Germinal center (tissue), 1 donor: ENCODE measurements at places on chromosomes 1 and 21.

GRCh38 chr1:39643705-39644104 lies 4.3 kb upstream of the HEYL start:
- no peak for DNase-seq

GRCh38 chr1:6245869-6246496 lies 2.0 kb downstream of the HES3 start:
- peak; percentile 69 for DNase-seq

GRCh38 chr1:58157256-58157655 lies 389.3 kb downstream of the OMA1 start:
- no peak for DNase-seq

DNA sequence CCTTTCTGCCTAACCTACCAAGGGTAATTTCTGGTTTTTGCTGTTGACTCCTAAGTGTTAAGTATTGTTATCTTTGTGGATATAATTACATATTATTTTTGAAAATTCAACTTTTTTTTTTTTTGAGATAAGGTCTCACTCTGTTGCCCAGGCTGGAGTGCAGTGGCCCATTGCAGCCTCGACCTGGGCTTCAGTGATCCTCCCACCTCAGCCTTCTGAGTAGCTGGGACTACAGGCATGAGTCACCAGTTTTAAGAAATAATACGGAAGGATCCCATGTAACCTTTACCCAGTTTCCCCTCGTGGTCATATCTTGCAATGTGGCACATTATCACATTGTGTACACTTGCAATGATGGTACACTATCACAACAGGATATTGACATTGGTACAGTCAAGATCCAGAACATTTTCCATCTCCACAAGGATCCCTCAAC lies 3.1 kb downstream of the CHD1L start:
- no peak for DNase-seq

GRCh38 chr1:8437347-8437746 lies 119.4 kb downstream of the SLC45A1 start:
- DNase-seq, result no peak

DNA sequence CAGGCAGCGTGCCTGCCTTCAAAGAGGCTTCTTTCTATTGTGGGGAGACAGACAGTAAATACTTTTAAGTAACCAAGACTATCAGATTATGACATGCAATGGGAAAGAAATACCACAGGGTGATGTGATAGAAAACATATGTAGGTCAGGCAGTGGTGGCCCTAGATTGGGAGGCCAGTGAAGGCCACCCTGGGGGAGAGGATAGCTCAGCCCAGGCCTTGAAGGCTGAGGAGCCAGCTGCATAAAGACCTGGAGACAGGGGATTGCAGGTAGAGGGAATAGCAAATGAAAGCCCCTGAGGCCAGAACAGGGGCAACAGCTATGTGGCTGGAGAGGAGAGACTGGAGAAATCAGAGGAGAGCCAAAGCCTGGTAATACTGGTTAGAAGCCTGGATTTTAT lies 4.0 kb downstream of the SOX13 start:
- no peak for DNase-seq

DNA sequence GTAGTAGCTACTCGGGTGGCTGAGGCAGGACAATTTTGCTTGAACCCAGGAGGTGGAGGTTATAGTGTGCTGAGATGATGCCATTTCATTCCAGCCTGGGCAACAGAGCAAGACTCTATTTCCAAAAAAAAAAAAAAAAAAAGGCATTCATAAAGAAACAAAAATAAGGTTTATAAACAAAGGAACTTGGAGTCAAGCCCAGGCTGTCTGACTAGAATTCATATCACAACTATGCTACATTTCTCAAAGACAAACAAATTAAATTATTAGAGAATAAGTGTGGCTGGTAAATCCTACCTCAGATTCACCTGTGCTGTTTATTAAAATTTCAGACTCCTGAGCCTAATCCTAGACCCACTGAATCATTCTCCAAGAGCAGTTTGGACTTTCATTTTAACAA lies 4.2 kb downstream of the GCLM start:
- no peak for DNase-seq

DNA sequence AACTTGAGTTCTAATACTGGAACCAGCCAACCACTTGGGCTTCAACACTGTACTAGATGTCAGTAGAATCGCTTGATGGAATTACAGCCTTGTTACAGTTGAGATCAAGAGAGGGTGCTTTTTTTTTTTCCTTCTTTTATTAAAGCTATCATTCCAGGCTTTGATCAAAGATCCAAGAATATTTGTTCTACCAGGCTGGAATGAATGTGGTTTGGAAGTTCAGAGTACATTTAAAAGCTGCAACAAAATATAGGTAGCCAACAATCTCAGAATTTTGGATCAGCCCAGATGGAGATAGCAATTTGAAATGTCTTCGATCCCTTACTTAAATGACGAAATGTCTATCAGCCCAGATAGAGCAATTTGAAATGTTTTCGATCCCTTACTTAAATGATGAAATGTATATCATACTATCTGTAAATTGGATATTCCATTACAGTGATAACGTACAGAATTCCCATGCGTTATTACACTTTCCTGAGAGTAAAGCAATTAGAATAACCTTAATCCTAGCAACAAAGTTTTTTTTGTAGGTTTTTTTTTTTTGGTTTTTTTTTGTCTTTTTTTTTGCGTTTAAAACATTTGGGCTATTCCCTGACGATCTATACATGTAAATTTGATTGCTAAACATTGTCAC lies 3.6 kb downstream of the ZNF281 start:
- no peak for DNase-seq

DNA sequence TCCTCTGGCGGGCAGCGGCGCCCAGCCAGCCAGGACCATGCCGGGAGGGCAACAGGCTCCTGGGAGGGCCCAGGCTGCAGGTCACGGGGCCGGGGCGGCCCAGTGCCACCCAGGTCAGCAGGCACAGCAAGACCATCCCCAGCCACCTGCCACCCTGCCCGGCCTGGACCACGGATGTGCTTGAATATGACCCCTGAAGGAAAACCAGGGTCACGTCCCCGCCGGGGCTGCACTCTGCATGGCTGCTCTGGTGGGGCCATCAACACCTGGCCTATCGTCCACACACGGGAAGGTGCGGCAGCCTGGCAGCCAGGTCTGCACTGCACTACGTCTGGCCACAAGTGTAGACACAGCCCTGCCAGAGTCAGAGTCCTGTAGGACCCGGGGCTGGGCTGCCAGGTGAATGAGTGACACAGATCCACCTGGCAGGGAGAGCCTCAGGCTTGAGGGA lies 6.9 kb downstream of the WNT9A start:
- no peak for DNase-seq
